ENCODE measurements at places on chromosomes 1 and 21.

DNA sequence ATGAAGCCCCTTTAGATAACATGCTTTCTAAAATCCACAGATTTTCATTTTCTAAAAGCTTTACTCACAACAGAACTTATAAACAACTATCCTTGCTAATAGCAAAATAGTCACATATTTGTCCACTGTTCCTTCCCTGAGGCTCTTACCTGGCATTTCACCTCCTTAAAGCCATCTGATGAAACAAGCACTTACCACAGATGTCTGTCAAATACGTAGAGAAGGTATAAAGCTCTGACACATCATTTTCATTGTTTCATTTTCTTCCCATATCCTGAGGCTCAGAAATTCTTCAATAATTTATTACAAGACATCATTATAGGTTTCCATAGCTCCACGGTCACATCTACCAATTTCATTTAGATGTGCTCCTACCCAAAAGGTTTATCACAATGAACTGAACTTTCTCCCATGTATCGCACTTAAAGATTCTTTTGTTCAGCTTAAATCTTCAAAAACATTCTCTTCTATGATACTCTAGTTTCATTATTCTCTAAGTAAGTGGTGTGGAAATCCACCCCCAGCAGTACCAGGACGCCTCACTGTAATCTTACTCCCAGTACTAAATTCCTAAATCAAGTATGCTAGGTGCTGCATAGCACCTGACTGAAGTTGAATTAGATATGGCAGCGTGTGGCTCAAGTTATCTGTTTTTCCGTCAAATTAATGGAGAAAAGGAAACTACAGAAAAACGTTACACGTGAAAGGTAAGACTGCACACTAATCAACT is 569.6 kb downstream of the SMYD3 start:
- no peak for DNase-seq

GRCh38 chr1:111738133-111738435 is 1.1 kb downstream of the INKA2 start:
- DNase-seq = no peak

- DNase-seq = no peak
Measured at GRCh38 chr1:202105571-202106339, 17.0 kb upstream of the GPR37L1 start.

DNA sequence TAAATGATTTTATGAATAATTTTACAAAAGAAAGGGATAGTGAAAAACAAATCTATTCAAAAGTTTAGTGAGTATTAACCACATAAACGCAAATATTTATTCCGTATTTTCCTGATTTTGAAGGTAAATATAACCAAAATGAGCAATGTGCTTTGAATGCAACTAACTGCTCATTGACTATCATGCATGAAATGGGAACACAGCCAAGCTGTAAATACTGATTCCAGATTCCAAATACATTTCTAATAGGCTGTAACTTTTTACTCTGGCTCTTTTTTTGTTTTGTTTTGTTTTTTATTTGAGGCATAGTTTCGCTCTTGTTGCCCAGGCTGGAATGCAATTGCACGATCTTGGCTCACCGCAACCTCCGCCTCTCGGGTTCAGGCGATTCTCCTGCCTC is 41.8 kb downstream of the SELENOF start:
- no peak for DNase-seq

GRCh38 chr1:119225265-119225664 is 84.8 kb upstream of the WARS2 start:
- no peak for DNase-seq

- DNase-seq = no peak
Measured at GRCh38 chr1:230647321-230647720, 5.0 kb downstream of the COG2 start.

DNA sequence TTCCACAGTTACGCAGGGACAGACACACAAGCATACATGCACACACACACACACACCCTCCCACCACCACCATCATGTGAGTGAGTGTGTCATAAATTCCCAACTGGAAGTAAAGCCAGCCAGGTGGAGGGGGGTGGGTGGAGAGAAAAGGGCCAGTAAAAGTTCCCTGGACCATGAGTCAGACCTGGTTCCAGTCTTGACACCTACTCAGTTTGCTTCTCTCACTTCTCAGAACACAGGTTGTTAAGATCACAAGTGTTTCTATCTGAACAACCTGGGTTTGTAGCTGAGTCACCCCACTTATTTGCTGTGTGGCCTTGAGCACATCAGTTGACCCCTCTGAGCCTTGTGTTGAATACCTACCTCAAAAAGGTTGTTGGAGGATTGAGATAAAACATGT is 9.6 kb downstream of the EPHA10 start:
- peak; percentile 7 for DNase-seq

DNA sequence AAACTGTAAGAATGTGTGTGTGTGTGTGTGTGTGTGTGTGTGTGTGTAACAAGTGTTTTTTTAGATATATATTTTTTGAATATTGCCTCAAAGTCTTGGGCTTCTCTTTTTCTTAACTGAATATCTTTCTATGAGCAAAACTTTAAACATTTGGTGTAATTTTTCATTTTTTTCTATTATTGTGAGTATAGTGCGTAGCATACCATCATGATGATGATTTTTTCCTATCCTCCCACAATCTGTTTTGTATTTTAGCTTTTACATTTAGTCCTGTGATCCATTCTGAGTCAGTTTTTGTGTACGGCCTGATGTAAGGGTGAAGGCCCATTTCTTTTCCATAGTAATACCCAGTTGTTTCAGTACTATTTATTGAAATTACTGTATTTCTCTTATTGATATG is 680.6 kb downstream of the TTLL7 start:
- no peak for DNase-seq

- no peak for DNase-seq
Measured at GRCh38 chr1:192395895-192396294, 79.1 kb downstream of the RGS21 start.

- no peak for DNase-seq
Measured at GRCh38 chr1:209421978-209422680, 161.4 kb upstream of the CAMK1G start.

- no peak for DNase-seq
Measured at GRCh38 chr1:43464681-43465504, 11.2 kb upstream of the HYI start.

Measured in AG08396 (cell line).